ENCODE measurements at places on chromosomes 2 and 18.
A peak's percentile ranks its signal among the peaks of the same experiment; 100 is the strongest.

GRCh38 chr2:99989905-99990304 lies 152.5 kb downstream of the AFF3 start:
- DNase-seq: no peak

DNA sequence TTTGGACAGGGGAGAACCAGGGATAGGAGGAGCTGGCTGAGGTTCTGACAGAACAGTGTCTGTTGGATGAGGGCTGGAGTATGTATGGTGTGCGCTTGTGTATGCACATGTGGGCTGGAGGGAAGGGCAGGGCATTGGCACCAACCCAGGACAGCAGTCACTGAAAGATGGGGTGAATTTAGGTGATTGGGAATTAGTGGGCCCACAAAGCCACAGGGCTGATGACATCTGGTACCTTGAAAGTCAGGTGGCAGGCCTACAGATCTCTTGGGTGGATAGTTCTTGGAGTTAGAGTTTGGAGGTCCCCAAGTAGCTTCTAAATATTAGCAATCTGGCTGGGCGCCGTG lies 45.7 kb downstream of the C2orf42 start:
- DNase-seq: no peak

GRCh38 chr2:108285616-108286015 lies 3.1 kb upstream of the SULT1C2 start:
- no peak for DNase-seq

GRCh38 chr18:59057493-59057795 lies 82.2 kb upstream of the SEC11C start:
- no peak for DNase-seq

DNA sequence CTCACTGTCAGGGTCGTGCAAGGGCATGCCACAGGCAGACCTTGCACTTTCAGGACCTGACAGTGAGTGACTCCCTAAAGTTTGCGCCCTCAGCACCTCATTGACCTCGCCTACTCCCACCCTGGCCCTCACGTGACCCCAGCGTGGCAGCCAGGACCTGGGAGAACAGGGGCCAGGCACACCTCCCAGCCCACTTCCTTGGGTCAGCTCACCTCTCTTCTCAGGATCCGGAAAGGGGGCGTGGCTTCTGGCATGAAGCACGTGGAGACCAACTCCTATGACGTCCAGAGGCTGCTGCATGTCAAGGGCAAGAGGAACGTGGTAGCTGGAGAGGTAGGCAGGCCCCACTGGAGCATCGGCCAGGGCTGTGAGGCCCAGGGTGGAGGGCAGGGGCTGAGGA lies 8.8 kb downstream of the VIL1 start:
- DNase-seq: no peak

DNA sequence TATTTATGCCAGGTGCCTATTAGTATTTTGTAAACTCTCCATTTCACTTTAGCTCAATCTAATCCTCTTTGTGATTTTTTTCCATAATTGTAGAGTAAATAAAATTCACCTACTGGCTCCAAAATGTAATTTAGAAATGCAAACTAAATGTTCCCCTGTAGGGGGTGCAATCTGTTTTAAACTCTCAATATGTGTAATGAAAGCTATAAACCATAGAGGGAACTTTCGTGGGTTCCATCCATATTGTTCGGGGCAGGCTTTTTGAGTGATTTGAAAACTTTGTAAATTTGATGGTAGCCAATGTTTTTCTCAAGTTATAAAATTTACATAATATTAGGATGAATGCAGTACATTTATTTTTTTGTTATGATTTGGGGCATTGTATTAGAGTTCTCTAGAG lies 49.4 kb downstream of the TSPYL6 start:
- DNase-seq: no peak

GRCh38 chr18:59715966-59716369 lies 18.7 kb upstream of the CCBE1 start:
- DNase-seq: no peak

- DNase-seq: no peak
These were observed 137.9 kb upstream of the CXCR4 start for GRCh38 chr2:136255648-136256461.

DNA sequence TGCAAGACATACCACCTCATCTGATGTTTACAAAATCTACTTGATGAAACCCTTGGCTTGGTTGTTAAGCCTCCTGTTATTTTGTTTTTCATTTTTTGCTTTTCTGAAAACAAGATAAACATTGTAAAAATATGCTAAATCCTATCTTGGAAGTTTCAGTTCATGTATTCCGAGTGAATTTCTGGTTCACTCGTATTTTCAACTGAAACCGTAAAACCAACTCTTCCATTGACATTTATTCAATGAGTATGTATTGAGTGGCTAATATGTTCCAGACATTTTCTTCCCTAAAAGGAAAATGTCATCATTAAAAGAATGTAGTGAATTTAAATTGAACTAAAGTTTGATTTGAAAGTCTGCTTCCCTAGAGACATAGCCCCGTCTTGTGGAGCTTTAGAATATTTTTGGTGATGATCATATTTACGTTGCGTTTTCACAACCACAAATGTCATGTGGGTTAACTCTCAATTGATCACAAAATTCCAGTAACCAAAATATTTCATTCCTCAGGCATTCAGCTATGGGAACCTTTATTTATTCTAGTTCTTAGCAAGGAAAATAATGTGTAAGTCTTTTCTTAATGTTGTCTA lies 204.2 kb downstream of the MBD2 start:
- DNase-seq: no peak

- DNase-seq: no peak
These were observed 122.8 kb downstream of the ARL4C start for GRCh38 chr2:234374150-234374508.

GRCh38 chr2:241814393-241814642 lies 5.3 kb downstream of the NEU4 start:
- peak; percentile 10 for DNase-seq

GRCh38 chr2:80429251-80429650 lies 124.7 kb upstream of the LRRTM1 start:
- DNase-seq: no peak

DNA sequence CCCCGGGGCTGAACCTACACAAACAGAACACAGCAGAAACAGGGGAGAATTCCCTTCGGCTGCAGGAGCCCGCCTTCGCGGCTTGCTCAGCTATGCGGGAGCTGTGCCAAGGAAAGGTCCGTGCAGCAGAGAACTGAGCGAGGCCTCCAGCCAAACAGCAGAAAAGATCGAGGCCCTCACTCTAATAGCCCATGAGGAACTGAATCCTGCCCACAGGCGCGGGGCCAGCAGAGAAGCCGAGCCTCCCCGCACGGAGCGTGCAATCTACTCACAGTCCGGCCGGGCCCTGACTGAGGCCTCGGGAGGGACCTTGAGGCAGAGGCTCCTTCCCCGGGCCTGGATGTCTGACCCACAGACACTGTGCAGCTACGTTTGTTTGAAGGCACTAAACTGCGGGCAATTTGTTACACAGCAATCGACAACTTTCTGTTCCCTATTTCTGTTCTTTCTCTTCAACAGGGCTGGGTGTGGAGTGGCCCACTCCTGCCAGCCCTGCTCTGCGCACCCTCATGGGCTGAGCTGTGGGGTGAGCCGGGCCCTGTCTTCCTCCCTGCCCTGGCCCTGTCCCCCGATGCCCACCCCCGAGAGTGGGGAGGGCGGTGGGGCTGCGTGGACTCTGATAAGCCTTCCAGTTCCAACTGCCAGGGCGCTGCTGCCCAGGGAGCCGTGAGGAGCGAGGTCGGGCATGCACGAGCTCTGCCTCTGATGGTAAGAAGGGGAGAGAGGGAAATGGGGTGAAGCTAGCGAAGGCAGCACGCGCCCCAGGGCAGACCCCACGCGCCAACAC lies 13.7 kb downstream of the HES6 start:
- DNase-seq: no peak

- no peak for DNase-seq
These were observed 209.3 kb downstream of the SLC4A3 start for GRCh38 chr2:219836647-219837177.

GRCh38 chr18:31577195-31577594 lies 14.5 kb upstream of the TTR start:
- DNase-seq: no peak

- peak; percentile 86 for DNase-seq
These were observed 806 bp downstream of the ZNF407 start for GRCh38 chr18:74598350-74599001.

DNA sequence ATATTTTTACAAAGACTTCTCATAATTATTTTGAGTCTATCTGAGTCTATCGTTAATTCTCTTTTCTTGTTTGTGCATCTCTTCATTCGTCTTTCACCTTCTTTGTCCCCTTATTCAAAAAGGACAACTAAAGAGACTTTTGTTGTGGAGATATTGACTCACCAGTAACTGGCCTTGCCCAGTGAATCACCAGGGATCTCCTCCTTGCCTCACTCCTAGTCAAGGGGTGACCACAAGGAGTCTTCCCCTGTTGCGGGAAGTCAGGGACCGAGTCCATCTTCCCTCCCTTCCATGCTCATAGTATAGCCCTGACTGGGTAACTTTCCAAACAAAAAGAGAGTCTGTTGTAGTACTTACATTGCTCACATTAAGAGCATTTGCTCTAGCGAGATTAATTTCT lies 158.9 kb downstream of the NEB start:
- DNase-seq: no peak

GRCh38 chr18:41072946-41073345 lies 882.1 kb upstream of the PIK3C3 start:
- no peak for DNase-seq

DNA sequence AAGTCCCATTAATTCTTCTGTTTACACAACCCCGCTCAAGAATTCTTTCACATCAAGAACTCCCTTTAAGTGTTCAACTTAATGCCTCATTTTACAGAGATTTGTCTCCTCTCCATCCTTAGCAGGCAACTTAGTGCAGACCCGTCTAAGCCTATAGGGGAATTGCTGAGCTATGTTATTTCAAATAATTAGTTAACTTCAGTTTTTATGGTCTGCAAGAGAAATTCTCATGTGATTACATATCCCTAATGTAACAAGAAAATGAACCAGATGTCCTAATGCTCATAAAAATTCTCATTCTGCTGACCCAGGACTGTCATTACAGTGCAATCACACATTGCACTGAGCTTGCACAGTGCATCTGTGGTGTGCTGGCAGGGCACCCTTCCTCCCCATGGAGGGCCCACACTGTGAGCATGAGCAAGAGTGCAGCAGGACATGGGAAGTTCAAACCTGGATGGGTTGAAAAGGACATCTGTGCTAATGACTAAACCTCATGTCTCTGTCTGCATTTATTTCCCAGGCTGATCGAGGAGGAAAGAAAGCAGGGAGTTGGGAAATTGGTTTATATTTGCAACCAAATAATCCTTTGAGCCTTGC lies 97.1 kb downstream of the COL5A2 start:
- DNase-seq: no peak

DNA sequence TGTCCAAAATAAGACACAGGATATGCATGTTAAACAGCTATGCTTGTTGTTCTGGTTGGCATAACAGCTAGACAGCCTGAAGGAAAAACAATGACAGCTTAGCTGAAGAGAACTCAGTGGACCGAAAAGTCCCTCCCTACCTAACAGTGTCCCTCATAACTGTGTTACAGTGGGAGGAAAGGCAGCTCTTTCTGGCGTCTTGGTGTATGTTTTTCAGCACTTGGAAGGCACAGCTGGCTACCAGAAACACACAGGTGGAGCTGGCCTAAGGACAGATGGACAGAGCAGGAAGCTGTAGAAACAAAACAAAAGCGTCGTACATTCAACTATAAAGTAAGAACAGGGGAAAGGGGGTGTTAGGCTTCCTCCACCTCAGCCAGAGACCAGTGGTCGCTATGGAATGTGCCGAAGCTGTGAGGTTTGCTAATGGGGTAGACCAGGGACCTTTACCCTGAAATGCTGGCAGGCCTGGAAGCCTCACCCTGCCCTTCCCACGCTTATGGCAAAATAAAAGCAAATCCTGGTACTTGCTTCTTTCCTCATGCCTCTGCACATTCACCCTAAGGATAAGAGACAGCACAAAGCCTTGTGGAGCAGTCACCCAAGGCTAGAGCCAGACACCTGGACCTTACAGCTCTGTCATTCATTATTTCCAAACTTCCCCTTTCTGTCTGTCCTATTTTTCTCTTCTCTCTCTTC lies 103.5 kb upstream of the TRIB2 start:
- DNase-seq: no peak

- peak; percentile 38 for DNase-seq
These were observed 22.5 kb downstream of the INPP4A start for GRCh38 chr2:98467082-98467536.

DNA sequence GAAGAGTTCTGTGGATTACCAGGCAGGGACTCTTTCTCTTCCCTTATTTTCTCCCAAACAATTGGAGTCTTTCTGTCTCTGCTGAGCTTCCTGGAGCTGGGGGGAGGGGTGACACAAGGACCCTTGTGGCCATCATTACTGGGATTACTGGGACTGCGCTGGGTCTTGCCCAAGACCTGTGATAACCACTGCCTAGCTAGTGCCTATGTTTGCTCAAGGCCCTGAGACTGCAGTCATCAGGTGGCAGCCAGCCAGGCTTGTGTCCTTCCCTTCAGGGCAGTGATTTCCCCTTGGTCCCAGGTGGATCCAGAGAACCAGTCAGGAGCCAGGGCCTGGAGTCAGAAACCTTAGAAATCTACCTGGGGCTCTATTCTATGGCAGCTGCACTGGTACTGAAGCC lies 355.6 kb downstream of the PARD3B start:
- DNase-seq: no peak

DNA sequence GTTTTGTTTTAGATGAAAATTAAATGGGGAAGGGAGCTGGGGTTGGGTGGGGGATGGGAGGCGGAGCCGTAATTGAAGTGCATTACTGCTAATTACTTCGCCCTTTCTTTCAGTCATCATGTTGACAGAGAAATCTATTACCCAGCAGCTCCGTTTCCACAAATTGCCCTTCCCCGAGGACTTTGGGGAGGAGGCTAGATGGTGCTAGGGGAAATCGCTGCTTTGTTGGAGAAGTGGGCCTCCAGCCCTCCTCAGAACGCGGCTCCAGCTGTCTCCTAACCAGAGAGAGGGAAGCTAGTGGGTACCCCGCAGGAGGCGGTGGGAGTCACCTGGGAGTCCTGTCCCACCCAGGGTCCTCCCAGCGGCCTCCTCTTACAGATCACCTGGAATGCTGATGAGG lies 130.9 kb upstream of the MYCN start:
- DNase-seq: no peak

DNA sequence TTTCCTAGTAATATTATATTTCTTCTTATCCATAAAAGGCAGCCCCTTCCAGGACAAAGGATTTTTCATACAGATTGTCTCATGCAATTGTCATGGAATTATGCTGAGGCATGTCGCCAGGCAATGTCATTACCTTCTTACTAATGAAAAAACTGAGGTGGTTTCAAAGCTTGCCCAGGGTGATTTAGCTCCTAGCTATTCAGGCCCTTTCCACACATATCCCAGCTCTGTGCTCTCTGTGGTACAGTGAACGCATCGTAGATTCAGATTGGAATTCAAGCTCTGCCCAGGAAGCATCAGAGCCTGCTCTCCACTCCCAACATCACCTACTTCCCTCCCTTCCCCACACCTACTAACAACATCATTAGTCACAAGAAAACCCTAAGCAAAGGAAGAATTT lies 60.1 kb downstream of the ATP8B1 start:
- DNase-seq: no peak

GRCh38 chr18:23619388-23619881 lies 33.1 kb upstream of the NPC1 start:
- no peak for DNase-seq

- DNase-seq: no peak
These were observed 2.1 kb upstream of the DNAJC27 start for GRCh38 chr2:24973812-24974211.

Data from CD8-positive, alpha-beta T cell (primary cell).